Stimulated activated CD8-positive, alpha-beta memory T cell treated with anti-CD3 and anti-CD28 coated beads, Interleukin-2, amount 100 ng/mL, for 48 hours (primary cell): ENCODE measurements at places on chromosomes 3 and 15.

DNA sequence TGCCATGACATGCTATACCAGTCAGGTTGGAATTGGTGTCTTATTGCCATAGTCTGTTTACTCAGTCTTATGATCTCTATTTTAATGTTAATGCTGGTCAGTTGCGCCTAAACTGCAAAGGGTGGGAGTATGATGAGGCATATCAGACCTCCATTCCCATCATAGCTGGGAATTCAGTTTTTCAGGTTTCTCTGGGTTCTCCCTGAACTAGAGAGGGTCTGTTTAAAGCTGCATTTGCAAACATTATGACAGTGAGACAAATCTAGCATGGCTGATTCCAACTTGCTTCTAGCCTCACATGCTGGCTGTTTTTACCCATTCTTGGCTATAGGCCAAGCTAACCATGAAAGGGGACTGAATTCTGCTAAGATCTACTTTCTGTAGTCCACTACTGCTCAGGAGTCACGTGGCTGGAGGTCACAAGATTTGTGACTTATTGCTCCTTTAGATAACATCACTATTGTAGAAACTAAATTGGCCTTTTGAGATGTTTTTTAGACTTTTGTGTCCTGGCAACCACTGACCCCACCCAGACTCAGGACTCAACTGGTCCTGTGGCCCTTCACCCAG, 96.5 kb downstream of the TGFBR2 start:
- no peak for DNase-seq

GRCh38 chr3:73018790-73019441, 22.3 kb downstream of the PPP4R2 start:
- DNase-seq, result no peak

- DNase-seq, result no peak
Observed at GRCh38 chr3:38756892-38757291, 59.1 kb downstream of the SCN10A start.

GRCh38 chr3:119891944-119892721, 110.2 kb downstream of the NR1I2 start:
- no peak for DNase-seq

GRCh38 chr3:108388136-108389132, 92.1 kb downstream of the HHLA2 start:
- no peak for DNase-seq

GRCh38 chr15:47437491-47437890, 279.8 kb upstream of the SEMA6D start:
- DNase-seq, result no peak

- no peak for DNase-seq
Observed at GRCh38 chr15:59369597-59369996, 3.1 kb downstream of the MYO1E start.

GRCh38 chr15:70783610-70784022, 20.3 kb upstream of the UACA start:
- no peak for DNase-seq

DNA sequence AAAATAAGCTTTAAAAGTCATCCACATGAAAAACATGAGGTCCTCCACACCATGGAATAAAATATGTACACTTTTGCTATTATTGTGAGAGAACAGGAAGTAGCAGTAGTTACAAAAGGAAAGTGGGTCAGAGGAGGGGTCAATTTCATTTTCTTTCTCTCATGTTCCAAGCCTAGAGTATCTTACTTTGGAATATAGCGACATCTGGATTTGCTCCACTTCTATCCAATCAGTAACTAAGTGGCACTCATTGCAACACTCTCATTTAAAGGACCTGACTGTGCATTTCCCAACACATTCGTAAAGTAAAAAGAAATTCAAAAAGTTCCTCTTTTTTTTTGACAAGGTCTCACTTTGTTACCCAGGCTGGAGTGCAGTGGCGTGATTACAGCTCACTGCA, 637.3 kb downstream of the TUSC7 start:
- DNase-seq, result no peak

DNA sequence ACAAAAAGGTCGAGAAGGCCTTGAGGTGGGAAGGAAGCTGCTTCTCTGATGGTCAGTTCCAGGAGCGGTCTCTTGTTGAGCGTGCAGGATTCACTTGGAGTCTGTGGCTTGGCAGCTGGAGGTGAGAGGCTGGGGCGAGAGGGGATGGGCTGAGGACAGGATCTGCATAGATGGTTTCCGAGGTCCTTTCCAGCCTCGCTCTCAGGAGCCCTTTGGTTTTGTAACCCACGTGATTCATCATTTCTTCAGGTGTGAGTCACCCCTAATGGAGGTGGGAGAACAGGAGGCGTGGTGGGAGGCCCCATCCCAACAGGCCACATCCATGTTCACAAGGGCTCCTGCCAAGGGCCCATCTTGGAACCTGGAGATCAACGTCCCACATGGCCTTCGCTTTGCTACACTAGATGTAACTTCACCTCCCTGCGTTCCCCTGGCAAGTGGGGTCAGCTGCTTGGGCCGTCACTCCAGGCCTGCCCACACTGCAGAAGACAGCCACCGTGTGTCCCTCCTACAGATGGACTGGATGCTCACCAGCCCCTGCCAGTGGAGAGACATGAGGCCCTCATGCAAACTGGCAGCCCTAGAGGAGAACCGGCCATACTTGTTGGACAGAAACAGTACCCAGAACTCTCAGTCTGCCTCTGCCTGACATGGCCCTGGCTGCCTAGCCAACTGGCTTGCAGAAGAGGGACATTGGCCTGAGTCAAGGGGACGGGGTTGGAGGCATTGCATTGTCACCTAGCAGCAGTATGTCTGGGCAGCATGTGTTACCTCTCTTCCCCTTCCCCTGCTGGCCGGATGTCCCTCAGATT, 1.6 kb upstream of the PCSK6 start:
- DNase-seq, result no peak

DNA sequence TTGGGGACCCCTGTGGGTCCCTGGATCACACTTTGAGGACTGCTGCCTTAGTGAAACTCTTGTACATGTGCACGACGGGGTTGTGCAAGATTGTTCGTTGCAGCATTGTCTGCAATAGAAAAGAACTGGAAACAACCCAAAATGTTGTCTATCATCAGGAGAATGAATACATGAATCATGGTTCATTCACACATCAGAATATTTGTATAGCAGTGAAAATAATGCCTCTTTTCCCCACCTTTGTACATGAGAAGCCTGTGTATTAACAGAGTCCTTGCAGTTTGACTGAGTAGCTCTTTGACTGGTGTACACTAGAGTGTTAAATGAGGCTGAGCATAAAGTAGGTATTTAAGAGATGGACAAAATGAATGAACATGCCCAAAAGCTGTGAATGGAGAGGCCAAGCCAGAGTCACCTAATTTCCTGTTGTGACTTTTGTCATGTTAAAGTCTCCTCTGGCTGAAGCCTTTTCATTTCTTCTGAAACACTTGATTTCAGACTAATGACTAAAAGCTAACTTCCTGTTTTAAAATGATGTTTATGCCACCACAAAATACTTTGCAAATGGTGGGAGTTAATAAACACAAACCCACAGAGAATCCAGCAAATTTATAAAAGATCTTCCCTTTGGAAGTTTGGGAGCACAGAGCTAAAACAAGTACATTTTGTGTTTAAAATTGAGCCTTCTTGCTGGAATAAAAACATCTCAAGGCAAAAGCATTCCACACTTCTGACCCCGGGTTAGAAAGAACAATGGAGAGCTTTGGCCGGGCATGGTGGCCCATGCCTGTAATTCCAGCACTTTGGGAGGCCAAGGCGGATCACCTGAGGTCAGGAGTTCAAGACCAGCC, 20.6 kb upstream of the USP3 start:
- DNase-seq, result no peak
